ENCODE measurements at places on chromosomes 16 and 17.

GRCh38 chr16:67470359-67470758 is 10.6 kb downstream of the ATP6V0D1 start:
- peak; percentile 87 for DNase-seq
- H3K4me1 ChIP-seq = peaks cover 79% of the 10 kb centered on the region
- H3K27me3 ChIP-seq = no peaks in the 10 kb centered on the region
- no peak overlapping the region for H3K27ac ChIP-seq
- peaks cover 5% of the 10 kb centered on the region for H3K36me3 ChIP-seq

DNA sequence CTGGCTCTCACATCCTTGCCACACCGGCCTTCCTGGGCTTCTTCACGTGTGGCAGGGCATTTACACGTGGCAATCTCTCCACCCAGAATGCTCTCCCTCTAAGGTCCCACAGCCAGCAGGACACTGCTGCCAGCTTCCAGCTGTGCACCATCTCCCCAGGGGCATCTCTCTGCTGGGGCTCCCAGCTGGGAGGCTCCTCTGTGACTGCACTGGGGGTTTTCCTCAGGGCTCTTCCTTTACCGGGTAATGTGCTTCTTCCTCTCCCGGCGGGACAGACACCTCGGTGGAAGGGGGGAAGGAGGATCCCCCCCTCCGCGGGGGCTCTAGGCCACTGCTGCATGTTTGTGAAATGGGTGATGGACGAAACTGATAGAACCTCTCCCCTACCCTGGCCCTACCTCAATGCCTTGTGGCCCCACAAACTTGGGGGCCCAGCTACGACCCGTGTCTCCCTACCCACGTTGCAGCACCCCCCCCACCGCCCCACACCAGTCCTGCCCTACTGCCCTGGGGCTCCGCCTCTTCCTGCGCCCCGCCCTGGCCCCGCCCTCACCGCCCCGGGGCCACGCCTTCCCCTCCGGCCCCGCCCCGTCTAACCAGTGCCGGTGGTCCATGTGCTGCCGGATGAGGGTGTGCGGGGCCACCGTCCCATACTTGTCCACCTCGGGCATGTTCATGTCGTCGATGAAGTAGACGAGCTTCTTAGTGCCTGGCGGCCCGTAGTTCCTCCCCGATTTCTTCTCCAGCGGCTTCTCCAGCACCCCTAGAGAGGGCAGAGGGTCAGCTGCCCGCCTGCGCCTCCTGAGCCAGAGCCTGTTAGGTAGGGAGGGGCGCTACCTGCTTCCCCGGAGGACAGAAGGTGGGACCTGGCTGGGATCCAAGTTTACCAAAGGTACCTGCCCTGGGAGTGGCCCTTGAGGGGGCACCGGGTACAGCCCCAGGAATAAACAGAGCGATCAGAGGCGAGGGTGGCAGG is 92.6 kb downstream of the DNAH17 start:
- no peaks in the 10 kb centered on the region for H3K27me3 ChIP-seq
- peak overlapping the region; percentile 43 for H3K4me3 ChIP-seq
- no peaks in the 10 kb centered on the region for H3K36me3 ChIP-seq
- no peak overlapping the region for H3K27ac ChIP-seq
- peaks cover 12% of the 10 kb centered on the region for H3K4me1 ChIP-seq

DNA sequence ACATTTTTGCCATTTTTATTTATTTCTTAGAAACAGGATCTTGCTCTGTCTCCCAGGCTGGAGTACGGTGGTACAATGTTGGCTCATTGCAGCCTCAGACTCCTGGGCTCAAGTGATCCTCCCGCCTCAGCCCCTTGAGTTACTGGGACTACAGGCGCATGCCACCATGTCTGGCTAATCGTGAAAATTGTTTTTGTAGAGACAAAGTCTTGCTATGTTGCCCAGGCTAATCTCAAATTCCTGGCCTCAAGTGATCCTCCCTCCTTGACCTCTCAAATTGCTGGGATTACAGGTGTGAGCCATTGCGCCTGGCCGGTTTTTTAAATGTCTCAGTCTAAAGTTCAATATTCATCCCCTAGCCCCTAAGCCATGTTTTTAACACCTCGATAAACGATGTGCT is 182.8 kb upstream of the CACNG3 start:
- no peaks in the 10 kb centered on the region for H3K36me3 ChIP-seq
- DNase-seq = no peak
- H3K27ac ChIP-seq = no peak overlapping the region
- no peaks in the 10 kb centered on the region for H3K27me3 ChIP-seq
- H3K4me1 ChIP-seq = no peaks in the 10 kb centered on the region
- no peak overlapping the region for H3K4me3 ChIP-seq

GRCh38 chr17:36937001-36937958 is at the start of gene LHX1:
TSS of gene LHX1 (plus strand) at chr17:36937475. CDS start at chr17:36938198, 723 bp downstream.
- H3K27me3 ChIP-seq = peaks cover 100% of the 10 kb centered on the region
- H3K4me3 ChIP-seq = peak within 1 kb of the TSS; percentile 29
- H3K4me1 ChIP-seq = peaks cover 72% of the 10 kb centered on the region
- H3K36me3 ChIP-seq = no peaks in the 10 kb centered on the region

DNA sequence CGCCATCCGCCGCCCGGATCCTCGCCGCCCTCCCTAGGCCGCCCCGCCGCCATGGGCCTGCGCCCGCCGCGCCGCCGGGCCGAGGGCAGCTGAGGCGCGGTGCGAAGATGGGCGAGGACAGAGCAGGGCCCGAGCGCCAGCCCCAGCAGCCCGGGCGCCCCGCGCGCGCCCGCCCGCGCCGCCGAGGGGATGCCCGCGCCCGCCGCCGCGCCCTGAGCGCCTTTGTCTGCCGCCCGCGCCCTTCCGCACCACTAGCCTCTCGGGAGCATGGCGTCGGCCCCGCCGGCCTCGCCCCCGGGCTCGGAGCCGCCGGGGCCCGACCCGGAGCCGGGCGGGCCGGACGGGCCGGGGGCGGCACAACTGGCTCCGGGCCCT is 278 bp downstream of the RAB11FIP3 start:
- H3K36me3 ChIP-seq = no peaks in the 10 kb centered on the region
- peak overlapping the region; percentile 93 for H3K27ac ChIP-seq
- peak overlapping the region; percentile 78 for H3K4me3 ChIP-seq
- no peaks in the 10 kb centered on the region for H3K27me3 ChIP-seq
- H3K4me1 ChIP-seq = peaks cover 36% of the 10 kb centered on the region

Measured in lower lobe of right lung (tissue), 2 donors.